Epithelial cell of prostate (primary cell): ENCODE measurements at places on chromosomes 7 and 10.

DNA sequence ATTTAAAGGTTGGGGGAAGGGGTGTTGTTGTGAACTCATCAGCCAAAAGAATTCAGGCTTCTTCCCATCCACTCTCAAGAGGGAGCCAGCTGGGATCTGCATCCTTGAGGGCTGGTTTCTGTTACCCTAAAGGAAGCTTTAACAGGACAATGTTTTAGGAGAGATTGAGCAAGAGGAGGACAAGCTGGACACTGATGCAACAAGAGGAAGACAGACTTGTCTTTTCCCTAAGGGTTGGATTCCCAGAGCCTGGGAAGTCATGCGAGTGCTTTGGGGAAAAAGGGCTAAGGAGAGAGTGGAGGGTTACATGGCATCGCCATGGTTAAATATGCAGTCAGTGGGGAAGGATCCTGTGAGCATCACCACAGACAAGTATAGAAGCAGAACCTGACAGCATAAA is 47.6 kb upstream of the PDE1C start:
- no peak for DNase-seq

DNA sequence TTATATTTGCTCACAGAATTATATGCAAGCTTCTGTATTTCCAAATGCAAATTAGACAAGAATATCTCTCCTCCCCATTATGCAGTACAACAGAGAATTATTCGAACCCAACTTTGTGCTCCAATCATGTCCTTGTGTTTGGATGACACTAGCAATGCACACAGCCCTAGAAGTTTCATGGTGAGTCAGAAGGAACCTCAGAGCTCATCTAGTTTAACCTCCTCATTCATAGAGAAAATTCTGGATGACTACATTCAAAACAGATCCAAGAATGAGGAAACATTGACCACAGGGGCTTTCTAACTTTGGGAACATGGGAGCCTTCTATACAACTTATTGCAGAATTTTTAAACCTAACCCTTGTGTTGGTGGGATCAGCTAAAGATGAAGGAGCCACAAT is 12.8 kb upstream of the ARID5B start:
- DNase-seq, result no peak

DNA sequence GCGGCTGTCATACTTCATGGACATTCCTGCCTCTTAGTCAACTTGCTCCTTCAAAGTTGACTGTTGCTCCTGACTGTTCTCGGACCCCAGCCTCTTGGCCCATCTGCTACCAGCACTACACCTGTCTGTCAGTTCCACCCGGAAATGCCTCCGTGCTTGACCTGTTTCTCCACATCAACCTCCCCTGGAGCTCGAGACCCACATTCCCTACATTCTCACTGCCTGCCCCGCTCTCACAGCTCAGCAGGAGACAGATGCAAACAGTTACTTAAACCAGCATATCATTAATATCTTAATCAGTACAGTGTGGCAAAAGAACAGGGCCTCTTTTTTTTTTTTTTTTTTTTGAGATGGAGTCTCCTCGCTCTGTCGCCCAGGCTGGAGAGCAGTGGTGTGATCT is 174.3 kb downstream of the NRP1 start:
- DNase-seq, result no peak

- DNase-seq, result no peak
Observed at GRCh38 chr10:24371396-24371795, 162.5 kb downstream of the KIAA1217 start.

DNA sequence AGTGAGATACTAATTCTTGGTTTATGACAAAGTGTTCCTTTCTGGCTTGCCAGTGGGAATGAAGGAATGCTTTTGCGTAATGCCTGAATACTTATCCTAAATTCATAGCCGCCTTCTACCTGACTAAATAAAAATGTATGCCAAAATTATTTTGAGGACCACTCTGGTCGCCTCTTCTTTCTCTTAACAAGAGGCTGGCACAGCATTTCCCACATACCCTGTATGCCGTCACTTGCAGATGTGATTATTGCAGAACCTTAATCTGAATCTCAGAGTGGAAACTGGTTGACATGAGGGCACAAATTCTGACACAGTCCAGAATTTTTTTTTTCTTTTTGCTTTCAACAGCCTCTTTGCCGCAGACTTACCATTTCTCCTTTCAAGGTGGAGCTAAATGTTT is 124.6 kb upstream of the GLCCI1 start:
- no peak for DNase-seq

DNA sequence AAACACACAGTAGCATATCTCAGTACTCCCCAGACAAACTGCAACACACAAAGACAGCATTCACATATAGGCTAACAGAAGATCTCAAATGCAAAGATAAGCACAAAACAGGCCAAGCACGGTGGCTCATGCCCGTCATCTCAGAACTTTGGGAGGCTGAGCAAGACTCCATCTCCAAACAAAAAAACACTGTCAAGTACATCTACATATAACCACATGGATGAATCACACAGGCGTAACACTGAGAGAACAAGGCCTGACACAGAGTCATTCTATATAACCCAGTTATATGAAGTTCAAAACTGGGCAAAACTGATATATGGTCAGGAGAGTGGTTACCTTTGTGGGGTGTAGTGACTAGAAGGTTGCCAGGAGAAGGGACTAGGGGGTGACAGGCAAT is 506.4 kb downstream of the KCNMA1 start:
- no peak for DNase-seq

- no peak for DNase-seq
Observed at GRCh38 chr10:44260286-44260928, 124.5 kb downstream of the CXCL12 start.

DNA sequence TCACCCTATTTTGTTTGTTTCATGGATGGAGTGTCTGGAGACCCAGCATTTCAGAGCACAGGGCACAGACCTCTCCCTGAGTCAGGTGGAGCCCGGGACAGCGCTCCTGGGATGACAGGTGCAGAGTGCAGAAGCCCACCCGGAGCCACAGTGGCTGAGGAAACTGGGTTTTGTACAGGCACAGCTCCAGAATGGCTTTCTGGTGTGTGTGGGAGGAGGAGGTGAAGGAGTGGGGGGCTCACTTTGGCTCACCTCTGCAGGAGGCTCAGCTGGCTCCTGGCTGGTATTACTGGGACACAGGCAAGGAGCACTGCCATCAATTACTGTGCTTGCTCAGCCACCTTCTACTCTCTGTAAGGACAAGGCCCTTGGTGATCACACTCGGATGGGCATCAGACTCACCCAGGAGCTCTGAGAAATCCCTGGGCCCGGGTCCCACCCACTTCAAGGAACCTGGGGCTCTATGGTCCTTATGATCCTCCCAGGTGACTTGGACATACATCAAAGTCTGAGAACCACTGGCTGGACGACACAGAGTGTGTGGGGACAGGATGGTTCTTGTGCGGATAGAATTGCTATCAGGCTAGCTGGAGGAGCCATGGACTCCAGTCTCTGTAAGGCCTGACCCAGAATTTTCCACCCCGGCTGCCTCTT is 221.1 kb upstream of the ZNF32 start:
- DNase-seq, result no peak

DNA sequence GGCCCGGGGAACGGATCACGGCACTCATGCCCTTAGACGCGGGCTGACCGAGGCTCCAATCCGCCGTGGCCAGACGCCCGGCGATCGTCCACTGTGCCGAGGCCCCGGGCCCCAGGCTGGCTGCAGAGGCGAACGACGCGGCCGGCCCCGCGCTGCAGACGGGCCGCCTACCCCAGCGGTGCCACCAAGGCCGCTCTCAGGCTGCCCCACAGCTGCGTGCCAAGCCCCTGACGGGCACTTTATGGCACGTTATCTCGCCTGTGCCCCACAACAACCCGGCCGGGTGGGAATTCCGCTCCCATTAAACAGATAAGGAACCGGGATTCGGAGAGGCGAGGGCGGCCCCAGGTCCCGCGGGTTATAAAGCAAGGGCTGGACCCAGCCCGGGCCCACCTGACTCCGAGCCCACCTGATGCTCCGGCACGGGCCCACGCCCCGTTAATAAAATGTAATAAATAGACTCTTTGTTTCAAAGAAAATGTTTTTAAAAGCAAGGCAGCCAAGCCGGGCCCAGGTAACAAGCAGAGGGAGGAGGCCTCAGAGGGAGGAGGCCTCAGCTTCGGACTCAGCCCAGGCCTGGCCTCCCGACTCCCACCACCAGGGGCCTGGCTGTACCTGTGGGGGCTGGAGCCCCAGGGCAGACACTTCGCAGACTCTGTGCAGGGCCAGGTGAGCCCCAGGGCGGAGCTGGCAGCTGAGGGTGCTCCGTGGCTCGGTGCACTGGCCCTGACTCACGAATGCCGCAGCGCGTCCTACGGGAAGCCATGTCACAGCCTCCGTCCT is 79.7 kb downstream of the FOXL3 start:
- no peak for DNase-seq

GRCh38 chr10:45423976-45424499 is 50.0 kb downstream of the ALOX5 start:
- no peak for DNase-seq

- no peak for DNase-seq
Observed at GRCh38 chr7:138838166-138838565, 40.2 kb upstream of the ATP6V0A4 start.

- no peak for DNase-seq
Observed at GRCh38 chr10:11707624-11708350, 34.4 kb upstream of the ECHDC3 start.

DNA sequence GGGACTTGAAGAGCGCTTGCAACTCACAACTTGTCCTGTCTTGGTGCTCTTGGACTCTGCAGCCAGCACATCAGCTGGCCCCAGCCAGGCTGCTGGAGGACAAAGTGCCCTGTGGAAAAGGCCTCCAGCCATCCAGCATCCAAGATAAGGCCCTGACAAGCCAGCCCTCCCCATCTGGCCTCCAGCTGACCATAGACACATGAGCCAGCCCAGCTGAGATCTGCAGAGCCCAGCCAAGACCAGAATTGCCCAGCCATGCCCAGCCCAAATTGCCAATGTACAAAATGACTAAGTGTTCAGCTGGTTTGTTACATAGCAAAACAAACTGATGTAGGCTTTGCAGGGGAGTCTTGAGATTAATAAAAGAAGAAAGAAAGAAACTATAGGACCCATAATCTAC is 36.0 kb upstream of the FRMD4A start:
- no peak for DNase-seq

DNA sequence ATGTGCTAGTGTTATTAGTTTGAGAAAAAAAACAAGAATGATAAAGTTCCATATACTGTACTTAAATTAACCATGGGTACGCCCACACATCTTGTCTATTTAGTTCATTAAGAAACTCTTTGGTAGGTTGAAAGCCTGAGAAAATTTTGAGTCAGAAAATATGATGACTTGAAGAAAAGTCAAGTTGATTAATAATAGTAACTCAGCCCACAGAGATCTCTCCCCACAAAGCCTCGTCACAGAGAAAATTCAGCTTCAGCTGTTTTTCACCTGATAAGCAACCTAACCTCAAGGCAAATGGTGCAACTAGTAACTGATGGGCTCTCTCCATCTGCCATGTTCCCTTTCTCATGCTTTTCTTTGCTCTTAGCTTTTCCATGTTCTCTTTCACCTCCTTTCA is 1021.6 kb downstream of the GATA3 start:
- no peak for DNase-seq

- DNase-seq, result no peak
Observed at GRCh38 chr7:47444376-47445098, 137.4 kb downstream of the TNS3 start.

DNA sequence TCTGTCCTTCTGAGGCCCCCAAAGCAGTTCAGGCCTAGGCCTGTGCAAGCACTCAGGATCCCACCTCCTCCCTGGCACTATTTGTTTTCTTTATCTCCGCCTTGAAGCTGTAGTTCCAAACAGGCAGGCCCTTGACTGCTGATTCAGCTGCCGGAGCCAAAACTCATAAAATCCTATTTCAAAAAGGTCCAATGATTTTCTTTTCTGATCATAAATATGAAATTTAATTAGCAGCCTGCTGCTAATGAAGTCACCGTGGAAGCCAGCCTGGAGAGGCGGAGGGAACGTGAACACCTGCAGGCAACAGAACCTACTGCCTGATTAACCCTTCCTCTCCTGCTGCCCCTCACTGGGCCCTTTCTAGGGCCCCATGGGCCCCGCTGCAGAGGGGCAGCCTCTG is 60.1 kb downstream of the CARD11 start:
- no peak for DNase-seq

- no peak for DNase-seq
Observed at GRCh38 chr10:96324447-96324846, 20.2 kb downstream of the DNTT start.

DNA sequence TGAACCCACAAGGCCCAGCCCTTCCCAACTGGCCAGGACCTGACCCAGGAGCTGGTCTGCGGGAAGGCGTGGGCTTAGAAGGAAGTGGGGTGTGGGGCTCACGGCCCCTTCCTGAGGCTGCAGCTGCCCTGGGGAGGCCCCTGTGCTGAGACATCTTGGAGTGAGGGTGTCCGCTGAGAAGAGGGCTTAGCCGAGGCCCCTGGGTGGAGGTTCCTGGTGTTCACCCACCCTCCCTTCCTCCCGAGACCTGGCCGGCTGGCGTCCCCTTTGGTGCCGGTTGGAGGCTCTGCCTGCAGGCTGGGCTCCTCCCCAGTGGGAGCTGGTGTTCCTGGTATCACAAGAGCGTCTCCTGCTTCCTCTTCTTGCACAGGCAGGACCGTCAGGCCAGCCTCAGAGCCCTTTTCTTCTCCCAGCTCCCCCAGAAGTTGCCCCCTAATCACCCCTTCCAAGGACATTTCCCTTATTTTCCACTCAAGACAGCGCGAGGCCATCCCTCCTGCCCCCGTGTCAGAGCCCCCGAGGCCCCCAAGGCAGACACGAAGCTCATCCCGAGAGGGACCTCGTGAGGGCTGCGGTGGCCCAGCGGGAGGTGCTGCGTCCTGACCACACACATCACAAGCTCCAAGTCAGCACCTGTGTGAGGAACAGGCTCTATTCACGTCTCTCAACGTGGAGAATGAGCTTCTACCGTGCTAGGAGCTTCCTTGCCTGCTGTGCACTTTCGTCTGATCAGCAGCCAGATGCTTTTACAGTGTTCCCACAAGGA is 25.1 kb upstream of the FAM20C start:
- no peak for DNase-seq

DNA sequence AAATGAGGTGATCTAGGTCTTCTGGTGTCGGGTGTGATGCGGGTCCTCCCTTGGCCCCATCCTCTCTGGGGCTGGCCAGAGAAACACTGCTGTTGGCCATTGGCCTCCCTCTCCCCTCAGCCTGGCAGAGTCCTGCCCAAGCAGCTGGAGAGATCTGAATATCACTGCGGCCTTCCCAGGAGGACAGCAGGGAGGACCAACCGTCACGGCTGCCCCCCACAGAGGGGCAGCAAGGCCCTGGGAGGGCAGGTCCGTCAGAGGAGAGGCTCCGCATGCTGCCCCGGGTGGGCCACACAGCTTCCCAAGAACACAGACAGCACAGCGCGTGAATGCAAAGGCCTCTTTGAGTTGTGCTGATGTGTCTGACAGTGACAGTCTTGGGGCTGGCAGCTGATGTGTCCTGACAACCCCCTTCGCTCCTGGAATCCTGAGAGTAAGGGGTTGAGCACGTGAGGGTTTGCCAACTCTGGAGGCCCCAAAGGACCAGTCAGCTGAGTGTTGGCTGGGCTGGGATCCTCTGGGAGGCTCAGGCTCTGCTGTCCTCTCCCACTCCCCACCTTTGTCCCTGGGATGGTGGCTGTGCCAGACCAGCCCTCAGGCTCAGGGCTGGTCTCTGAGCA is 132.5 kb upstream of the UNC5B start:
- DNase-seq, result no peak

GRCh38 chr7:46633200-46633599 is 712.1 kb upstream of the IGFBP3 start:
- no peak for DNase-seq

- no peak for DNase-seq
Observed at GRCh38 chr7:2154121-2154520, 78.6 kb downstream of the MAD1L1 start.
